ENCODE measurements at places on chromosomes 7 and 10.

GRCh38 chr7:132743974-132744373 lies 167.7 kb upstream of the PLXNA4 start:
- DNase-seq: no peak

GRCh38 chr7:137443616-137444015 lies 100.1 kb upstream of the PTN start:
- no peak for DNase-seq

DNA sequence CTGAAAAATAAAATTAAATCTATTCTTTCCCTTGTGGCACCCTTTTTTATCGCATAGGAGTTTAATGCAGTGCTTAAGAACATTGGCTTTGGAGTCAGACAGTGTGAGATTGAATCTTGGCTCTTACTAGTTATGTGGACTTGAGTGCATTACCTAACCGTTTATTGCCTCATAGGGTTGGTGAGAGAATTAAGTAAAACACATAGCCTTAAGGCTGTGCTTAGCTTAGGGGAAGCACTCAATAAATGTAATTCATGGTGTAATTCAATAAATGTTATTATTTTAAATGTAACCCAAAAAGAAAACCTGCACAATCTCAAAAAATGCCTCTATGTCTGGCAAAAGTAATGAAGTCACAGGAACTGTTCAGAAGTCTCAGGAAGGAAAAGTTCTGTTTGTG lies 2.7 kb downstream of the STK17A start:
- no peak for DNase-seq

DNA sequence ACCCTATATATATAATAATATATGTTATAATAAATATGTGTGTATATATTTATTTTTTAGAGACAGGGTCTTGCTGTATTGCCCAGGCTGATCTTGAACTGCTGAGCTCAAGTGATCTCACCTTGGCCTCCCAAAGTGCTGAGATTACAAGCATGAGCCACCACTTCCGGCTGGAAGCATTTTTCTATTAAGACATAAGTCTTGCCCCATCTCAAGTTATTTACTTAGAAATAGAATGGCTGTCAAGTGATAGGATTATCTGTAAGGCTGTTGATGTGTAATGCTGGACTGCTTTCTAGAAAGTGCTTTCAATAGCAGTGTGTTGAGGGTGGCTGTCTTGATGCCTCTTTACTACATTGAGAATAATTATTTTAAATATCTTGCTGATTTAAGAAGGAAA lies 65.2 kb downstream of the ZMYND11 start:
- DNase-seq: no peak

GRCh38 chr10:133324198-133324792 lies 12.4 kb downstream of the CALY start:
- DNase-seq: peak; percentile 89

- peak; percentile 27 for DNase-seq
These were observed 5.1 kb downstream of the GNA12 start for GRCh38 chr7:2838873-2839578.

DNA sequence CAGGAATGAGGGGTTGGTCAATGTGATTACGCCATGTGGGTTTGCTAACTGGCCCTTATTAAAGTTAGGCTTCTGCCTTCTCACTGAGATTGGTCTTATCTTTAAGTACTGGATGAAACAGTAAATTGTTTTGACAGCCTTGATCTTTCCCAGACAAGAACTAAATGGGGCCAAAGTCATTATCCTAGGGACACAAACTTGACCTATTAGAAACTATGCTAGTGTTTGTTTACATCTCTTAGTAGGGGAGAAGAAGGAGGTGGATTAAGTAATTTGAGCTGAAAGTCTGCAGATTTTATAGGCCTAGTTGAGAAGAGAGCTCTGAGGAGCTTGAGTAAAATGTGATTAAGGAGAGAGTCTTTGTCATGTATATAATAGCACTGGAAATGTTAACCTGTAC lies 386.9 kb downstream of the HTR7 start:
- DNase-seq: no peak

GRCh38 chr7:92730808-92731207 lies 105.6 kb downstream of the CDK6 start:
- DNase-seq: no peak

- no peak for DNase-seq
These were observed 65.8 kb upstream of the CACUL1 start for GRCh38 chr10:118820326-118821116.

DNA sequence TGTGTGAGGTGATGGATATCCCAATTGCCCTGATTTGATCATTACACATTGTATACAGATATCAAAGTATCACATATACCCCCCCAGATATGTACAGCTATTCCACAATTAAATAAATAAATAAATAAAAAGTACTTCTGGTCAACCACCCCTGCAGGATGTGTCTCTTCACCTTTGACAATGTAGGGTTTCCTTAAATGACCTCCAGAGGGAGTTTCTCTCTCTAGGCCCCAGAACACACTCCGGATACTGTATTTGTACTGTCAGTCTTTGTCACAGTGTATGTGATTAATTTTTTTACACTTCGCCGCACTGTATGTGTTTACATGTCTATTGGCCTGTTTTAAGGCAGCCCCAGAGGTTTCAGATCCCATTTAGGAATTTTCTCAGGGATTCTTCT lies 123.6 kb downstream of the ADCYAP1R1 start:
- DNase-seq: no peak

GRCh38 chr10:132873395-132873794 lies 69.0 kb downstream of the CFAP46 start:
- DNase-seq: no peak

DNA sequence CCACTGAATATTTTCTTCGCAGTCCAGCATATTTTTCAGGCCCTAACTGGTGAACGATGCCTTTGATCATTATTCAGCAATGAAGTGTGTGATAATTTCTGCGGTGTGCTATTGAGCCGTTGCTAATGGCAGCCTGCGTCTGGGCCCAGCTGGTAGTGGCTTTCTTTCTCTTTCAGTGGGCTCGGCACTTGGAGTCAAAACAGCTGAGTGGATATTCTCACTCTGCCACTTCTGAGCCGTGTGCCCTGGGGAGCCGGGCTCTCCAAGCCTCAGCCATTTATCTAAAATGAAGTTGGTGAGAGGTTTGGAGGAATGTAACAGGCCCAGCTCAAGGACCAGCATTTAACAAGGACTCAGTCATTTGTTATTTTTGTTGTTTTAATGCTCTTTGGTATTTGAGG lies 87.5 kb upstream of the IFRD1 start:
- no peak for DNase-seq

DNA sequence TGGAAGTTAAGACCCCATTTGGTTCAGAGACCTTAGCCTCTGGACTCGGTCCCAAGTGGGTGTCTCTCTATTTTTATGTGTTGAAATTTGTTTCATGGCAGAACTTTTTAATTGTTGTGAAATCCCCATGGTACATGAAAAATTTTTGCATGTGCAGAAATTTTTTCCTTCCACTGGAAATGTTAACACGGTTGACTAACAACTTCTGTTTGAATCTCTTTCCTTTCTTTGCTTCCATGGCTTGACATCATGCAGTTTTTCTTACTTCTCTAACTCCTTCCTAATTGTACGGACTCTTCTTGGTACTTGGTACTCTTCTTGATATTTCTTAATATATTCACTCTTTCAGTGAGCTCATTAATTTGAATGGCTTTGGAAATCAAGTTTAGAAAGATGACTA lies 18.3 kb downstream of the MDFIC start:
- no peak for DNase-seq

- DNase-seq: no peak
These were observed 59.8 kb upstream of the ANTXRL start for GRCh38 chr10:46226900-46227558.

DNA sequence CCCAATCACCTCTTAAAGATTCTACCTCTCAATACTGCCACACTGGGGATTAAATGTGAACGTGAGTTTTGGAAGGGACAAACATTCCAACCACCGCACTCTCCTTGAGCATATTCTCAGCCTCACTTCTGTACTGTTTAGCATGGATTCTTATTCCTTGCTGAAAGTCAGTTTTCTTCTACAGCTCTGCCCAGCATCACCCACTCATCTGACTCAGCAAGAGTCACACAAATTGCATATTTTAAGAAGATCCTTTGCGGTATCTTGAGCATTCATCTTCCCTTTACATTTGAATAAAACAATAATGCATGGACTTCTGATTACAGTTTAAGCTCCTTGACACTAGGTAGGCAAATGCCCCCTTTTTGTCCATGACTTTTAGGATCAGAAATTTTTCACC lies 251.6 kb upstream of the MKLN1 start:
- no peak for DNase-seq

DNA sequence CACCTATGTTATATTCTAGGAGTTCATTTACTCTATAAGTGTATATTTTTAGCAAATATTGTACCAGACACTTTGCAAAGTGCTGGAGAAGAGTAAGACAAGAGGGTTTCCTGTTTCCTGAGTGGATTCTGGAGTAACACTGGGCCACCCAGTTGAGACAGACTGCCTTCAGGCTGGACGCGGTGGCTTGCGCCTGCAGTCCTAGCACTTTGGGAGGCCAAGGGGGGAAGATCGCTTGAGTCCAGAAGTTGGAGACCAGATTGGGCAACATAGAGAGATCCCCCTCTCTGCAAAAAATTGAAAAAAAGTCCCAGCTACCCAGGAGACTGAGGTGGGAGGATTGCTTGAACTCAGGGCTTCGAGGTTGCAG lies 772 bp upstream of the ZSCAN25 start:
- DNase-seq: no peak

GRCh38 chr10:114879541-114880158 lies 58.1 kb downstream of the FHIP2A start:
- peak; percentile 50 for DNase-seq

DNA sequence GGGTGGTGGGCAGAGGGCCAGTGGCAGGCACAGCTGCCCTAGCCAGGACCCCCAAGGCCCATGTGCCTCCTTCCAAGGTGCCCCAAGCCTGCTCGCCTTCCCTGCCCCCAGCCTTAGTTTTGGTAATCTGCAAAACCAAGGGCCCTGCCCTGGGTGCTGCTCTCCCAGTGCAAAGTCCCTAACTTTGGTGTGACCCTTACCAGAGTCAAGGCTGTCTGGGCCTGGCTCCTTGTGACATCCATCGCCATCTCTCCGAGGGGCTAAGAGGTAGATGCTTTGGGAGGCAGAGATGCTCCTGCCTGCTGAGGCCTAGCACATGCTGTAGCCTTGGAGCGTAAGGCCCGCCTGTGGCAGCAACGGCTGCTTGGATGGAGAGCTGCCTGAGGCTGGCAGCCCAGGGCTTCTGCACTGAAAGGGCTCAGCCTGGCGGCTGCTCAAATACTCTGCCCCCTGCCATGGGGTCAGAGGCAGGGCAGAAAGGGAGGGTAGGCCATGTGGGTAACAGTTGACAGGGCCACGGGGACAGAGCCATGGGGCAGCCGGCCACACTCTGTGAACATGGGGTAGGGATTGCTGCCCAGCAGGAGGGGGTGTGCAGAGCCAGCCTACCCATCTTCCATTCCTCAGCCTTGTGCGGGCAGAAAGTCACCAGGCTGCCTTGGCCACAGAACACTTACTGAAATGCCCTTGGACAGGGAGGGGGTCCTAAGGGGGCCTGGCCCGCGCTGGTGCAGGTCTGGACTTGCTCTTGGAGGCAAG lies 17.9 kb upstream of the MYL7 start:
- no peak for DNase-seq

DNA sequence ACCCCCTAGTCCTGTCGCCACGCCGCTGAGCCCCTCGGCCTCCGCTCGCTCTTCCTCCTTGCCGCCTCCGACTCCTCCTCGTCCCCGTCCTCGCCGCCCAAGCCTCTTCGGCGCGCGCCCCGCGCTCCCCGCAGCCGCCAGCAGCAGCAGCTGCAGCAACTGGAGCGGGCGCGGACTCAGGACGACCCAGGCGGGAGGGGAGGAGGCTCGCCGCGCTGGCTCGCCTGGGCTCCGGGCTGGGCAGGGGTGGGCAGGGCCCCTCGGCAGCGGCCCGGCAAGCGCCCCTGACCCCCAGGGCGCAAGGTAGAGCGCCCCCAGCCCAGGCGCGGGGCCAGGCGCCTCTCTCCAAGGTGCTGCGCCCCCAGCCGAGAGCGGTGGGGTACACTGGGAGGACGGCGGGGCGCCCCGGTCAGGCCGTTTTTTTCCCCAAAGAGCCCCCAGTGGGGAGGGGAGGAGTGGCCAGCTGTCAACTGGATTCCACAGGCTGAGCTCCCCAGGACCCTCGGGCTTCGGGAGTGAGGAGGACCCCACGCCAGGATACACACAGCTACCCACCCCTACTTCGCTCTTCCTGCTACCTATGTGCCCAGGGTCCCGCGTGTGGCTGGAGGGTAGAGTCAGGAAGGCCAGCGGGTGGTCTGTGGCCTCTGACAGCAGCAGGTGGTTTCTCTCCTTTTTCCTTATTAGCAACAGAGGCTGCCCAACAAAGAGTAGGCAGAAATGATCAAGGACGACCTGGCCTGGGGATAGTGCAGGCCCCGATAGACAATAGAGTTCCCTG lies 903 bp upstream of the KCNMA1 start:
- DNase-seq: no peak

DNA sequence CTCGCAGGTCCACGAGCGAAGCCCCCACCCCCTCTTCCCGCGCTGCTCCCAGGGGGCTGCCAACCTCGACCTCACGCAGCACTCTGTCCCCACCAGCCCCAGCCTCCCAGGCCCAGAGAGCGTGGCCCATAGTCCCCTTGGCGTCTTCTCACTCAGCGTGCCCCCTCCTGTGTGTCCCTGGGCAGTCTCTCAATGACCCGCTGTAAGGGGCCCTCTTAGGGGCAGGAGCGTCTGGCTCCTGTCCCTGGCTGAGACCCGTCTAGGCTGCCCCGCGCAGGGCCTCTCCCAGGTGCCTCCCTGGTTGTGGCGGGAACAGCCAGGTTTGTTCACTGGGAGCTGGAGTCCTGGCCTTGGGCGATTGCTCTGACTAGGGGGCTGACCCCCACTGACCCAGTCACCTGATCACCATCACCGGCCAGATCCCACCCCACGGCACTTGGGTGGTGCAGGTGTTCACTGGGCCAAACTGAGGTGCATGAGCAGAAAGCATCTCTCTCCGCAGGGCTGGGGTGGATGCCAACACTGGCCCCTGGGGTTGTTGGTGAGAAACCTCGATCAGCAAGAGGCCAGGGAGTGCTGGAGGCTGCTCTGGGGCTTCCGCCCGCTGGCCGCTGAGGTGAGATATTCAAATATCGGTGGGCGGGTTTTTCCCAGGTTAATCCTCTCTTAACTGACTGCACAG lies 12.6 kb upstream of the WDFY4 start:
- no peak for DNase-seq

Data from DND-41 (cell line).